ENCODE measurements at places on chromosomes 7 and 10.
A peak's percentile ranks its signal among the peaks of the same experiment; 100 is the strongest.

- no peak for DNase-seq
Measured at GRCh38 chr7:148587076-148587475, 3.5 kb upstream of the C7orf33 start.

- peak; percentile 50 for DNase-seq
Measured at GRCh38 chr7:151814400-151815009, 62.4 kb downstream of the PRKAG2 start.

DNA sequence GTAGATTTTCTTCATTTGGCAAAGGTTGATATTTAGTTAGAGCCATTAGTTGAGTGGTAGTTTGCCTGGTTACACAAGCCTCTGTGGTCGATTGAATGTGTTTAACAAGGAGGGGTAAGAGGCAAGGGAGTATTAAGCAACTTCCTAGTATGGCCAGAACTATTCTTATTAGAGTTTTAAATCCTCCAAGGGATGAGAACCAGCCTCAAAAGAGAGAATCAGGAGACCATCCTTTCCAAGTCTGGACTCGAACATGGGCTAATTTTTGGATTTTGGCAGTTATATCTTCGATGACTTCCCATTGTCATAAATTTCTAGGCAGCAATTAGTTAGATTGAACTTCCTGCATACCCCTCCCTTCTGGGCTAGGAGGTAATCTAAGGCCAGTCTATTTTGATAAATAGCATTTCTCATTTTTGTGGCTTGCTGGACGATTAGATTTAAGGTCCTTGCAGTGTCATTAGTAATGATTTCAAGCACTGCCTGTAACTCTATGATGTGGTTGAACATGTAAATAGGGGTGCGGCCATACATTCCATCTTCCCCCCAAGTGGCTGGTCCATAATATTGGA is 219.5 kb upstream of the KCND2 start:
- DNase-seq, result no peak

DNA sequence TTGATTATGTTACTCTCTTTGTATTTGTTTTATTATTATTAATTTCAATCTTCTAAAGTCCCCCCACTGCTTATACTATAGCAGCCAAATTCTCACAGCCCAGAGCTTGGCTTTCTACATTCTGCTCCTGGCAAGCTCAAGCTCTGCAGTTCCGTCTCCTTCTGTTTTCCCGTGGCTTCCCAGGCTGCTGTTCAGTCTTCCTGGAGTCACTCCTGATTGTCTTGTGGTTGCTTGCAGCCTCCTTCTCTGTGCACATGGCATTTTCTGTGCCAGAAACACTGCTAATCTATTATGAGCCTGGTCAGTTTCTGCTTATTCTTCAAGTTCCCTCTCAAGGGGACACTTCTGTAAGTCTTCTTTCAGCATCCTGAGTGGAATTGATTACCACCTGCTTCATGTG is 533.7 kb upstream of the IGFBP3 start:
- DNase-seq, result no peak

DNA sequence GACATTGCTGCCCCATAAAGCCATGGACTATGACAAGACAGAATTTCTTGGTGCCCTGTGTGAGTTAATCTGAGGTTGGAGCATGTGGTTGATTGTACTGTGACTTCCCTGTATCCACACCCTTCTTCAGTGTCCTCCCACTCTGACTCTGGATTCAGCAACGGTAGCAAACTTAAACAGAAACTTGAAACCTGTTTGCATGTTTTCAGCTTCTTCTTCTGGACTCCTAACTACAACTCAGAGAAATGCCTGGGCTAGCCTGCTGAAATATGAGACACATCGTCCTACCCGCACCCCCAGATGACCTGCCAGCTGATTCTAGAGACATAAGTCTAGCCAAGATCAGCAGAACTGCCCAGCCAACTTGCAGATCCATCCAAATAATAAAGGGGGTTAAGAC is 78.4 kb downstream of the IPMK start:
- no peak for DNase-seq

- no peak for DNase-seq
Measured at GRCh38 chr7:47587351-47587750, 5.4 kb upstream of the TNS3 start.
